ENCODE measurements at places on chromosomes 4 and X. TPM values are rescaled to one million over a fixed set of nuclear protein-coding genes. Genes with fewer than 3 reads are reported as not detected.

- no peak overlapping the region for H3K27ac ChIP-seq
- no peaks in the 10 kb centered on the region for H3K4me1 ChIP-seq
- no peak overlapping the region for H3K4me3 ChIP-seq
- no peaks in the 10 kb centered on the region for H3K27me3 ChIP-seq
- DNase-seq, result no peak
- no peaks in the 10 kb centered on the region for H3K36me3 ChIP-seq
These were observed 439.2 kb downstream of the ARHGAP24 start for GRCh38 chr4:85913931-85914694.

DNA sequence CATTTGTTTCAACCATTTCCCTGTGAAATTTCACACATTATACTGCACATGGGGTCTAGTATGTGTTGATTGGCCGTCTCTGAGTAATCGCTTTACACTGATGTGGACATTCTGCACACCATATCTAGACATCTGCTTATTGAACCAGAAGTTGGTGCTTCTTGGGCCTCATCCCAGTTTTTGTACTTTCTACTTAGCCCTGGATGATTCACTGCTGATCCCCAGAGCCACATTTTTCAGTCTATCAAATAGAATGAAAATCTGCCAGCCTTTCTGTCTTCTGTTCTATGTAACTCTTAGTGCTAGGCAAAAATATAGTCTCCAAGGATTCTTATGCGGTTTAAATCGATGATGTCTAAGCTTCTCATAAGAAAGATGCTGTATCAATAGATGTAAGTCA, 40.5 kb upstream of the RELL1 start:
- peaks cover 18% of the 10 kb centered on the region for H3K4me1 ChIP-seq
- no peak overlapping the region for H3K27ac ChIP-seq
- H3K36me3 ChIP-seq, result no peaks in the 10 kb centered on the region
- H3K27me3 ChIP-seq, result no peaks in the 10 kb centered on the region
- H3K4me3 ChIP-seq, result no peak overlapping the region
- DNase-seq, result no peak

GRCh38 chr4:67558493-67558892, at the start of gene STAP1:
TSS of gene STAP1 (plus strand) at chr4:67558727. CDS start at chr4:67558810, 83 bp downstream.
- peaks cover 50% of the 10 kb centered on the region for H3K4me1 ChIP-seq
- no peak for DNase-seq
- no peaks in the 10 kb centered on the region for H3K36me3 ChIP-seq

NPY2R gene
- total RNA-seq, result not detected

- no peak overlapping the region for H3K4me3 ChIP-seq
- no peaks in the 10 kb centered on the region for H3K36me3 ChIP-seq
- no peaks in the 10 kb centered on the region for H3K27me3 ChIP-seq
- peaks cover 28% of the 10 kb centered on the region for H3K4me1 ChIP-seq
- H3K27ac ChIP-seq, result no peak overlapping the region
These were observed 11.6 kb upstream of the BMP2K start for GRCh38 chr4:78764498-78764961.

DNA sequence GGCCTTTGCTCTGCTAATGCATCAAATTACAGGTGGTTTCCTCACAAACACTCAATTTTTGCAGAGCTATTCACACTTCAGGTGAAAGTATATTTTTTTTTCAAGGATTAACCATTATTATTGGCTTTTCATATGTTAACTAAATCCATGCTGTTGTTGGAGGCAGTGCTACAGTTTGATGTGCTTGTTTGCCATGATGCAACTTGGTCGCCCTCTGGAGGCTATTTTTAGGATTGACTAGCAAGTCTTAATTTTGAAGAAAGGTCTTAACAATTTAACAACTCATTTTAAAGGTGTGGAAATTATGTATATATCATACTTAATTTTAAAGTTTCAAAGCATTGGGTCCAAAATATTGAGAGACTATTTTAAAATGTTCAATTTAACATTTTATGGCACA, 168.8 kb upstream of the FAM47A start:
- H3K4me1 ChIP-seq, result no peaks in the 10 kb centered on the region
- H3K4me3 ChIP-seq, result no peak overlapping the region

DNA sequence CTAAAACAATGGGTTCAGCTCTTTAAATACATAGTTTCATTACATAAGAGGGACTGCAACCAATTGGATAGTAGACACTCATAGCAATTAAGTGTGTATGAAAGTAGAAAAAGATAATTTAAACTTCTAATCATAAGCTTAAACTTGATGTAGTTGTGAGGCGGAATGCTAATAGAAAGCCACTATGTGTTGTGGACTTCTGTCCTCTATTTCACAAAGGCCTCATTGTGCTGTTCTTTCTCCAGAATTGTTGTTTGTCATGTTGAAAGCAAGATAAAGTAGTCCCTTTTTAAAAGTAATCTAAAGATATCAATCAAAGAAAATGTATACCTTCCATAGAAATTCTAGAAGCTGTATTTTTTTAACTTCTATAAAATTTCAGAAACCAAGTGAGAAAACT, 329.4 kb downstream of the KLHL4 start:
- no peaks in the 10 kb centered on the region for H3K27me3 ChIP-seq
- no peak for DNase-seq
- H3K36me3 ChIP-seq, result no peaks in the 10 kb centered on the region
- H3K4me1 ChIP-seq, result no peaks in the 10 kb centered on the region
- H3K27ac ChIP-seq, result no peak overlapping the region
